Epithelial cell of alveolus of lung (primary cell): ENCODE measurements at places on chromosomes 4 and X. TPM values are rescaled to one million over a fixed set of nuclear protein-coding genes. Genes with fewer than 3 reads are reported as not detected.

NXT2 gene
- 10.0 and 12.1 TPM in 2 replicates for total RNA-seq

TRAM1L1 gene
- total RNA-seq: 4.1 and 5.2 TPM in 2 replicates

SLC34A2 gene
- total RNA-seq: under 0.01 TPM in 1 of 2 replicates, not detected in the other

SPANXA1 gene
- not detected in 2 replicates for total RNA-seq

UTP3 gene
- total RNA-seq: 16.3 and 18.0 TPM in 2 replicates

AFP gene
- 0.13 TPM in 1 of 2 replicates, not detected in the other for total RNA-seq

RBM47 gene
- total RNA-seq: 1.4 and 1.7 TPM in 2 replicates

NOX1 gene
- not detected in 2 replicates for total RNA-seq

TMEM164 gene
- 15.8 and 20.2 TPM in 2 replicates for total RNA-seq

UCP1 gene
- not detected in 2 replicates for total RNA-seq

SULT1B1 gene
- 0.52 and 1.0 TPM in 2 replicates for total RNA-seq

F9 gene
- not detected in 2 replicates for total RNA-seq

GAGE12E gene
- total RNA-seq: not detected in 2 replicates

TCEAL7 gene
- 30.5 and 43.8 TPM in 2 replicates for total RNA-seq

PSAPL1 gene
- total RNA-seq: under 0.01 TPM in 1 of 2 replicates, not detected in the other

EPGN gene
- not detected in 2 replicates for total RNA-seq

COL4A6 gene
- total RNA-seq: 16.4 and 74.3 TPM in 2 replicates

PRRG1 gene
- 8.7 and 20.0 TPM in 2 replicates for total RNA-seq

DGKK gene
- not detected in 2 replicates for total RNA-seq

PCDH10 gene
- total RNA-seq: 2.4 and 4.3 TPM in 2 replicates
